SK-N-DZ (cell line): ENCODE measurements at places on chromosomes 12 and 14.

GRCh38 chr12:64010069-64010686, 165.7 kb downstream of the SRGAP1 start:
- DNase-seq = no peak

DNA sequence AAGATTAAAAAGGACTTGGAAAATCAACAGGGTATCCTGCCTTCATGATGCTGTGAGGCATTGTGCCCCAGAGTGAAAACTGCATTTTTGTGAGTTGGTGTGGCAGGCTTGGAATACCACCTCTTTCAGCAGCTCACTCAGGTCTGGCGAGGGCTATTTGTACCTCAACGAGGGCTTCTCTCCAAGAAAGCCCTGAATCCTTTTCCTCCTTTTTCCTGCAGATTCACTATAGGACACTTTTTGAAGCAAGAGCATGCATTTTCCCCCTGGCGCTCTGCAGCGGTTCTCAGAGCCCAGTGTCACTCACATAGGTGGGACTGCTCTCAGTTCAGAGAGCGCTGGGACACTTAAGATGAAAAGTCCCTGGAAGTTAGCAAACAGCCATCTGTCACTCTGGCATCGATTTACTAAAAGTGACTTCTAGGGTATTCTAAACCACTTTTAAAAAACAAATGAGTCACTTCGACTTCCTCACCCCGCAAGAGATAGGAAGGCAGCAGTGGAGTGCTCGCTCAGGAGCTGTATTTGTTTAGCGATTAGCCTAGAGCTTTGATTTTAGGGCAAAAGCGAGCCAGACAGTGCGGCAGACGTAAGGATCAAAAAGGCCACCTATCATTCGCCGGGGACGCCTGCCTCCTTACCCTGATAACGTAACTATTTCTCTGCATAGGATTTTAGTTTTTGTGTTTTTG, 782 bp upstream of the LGR5 start:
- peak; percentile 20 for DNase-seq

DNA sequence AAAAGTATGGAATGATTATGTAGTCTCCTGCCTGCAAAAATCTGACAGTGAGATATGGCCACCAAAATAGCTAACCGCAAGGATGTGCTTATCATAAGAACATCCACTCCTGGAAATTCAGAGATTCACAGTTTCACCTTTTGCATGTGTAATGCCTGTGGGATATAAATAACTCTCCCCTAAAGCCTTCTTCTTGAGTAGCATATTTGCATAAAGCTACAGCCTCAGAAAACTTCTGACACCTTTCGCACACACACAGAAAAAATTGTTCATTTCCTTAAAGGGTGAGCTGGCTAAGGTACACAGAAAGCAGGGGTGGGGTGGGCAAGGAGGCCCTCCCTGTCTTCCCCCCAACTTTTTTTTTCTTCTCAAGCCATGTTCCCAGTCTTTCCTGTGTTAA, 3.1 kb upstream of the IGF1 start:
- no peak for DNase-seq

DNA sequence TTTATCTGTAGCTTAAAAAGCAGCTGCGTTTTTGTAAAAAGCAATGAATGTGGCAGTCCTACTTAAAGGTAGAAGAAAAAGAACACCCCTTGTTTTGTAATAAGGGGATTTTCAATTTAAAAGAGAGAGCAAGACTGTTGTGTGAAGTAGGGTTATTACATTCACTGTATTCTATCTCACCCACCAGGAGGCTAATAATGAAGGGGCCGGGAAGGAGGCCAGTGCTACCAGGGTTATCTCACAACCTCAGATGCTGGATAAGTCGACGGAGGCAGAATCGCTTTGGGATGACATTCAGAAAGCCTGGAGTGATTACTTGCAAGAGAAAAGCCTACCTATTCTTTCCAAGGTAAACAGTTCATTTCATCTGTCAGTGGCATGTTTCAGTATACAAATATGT, 97.7 kb downstream of the RMST start:
- peak; percentile 25 for DNase-seq

GRCh38 chr12:26809611-26810285, 23.2 kb downstream of the ITPR2 start:
- DNase-seq = peak; percentile 42

- peak; percentile 39 for DNase-seq
Observed at GRCh38 chr12:26721800-26722199, 111.2 kb downstream of the ITPR2 start.

GRCh38 chr12:100987552-100988521, 193.3 kb downstream of the ANO4 start:
- peak; percentile 2 for DNase-seq

DNA sequence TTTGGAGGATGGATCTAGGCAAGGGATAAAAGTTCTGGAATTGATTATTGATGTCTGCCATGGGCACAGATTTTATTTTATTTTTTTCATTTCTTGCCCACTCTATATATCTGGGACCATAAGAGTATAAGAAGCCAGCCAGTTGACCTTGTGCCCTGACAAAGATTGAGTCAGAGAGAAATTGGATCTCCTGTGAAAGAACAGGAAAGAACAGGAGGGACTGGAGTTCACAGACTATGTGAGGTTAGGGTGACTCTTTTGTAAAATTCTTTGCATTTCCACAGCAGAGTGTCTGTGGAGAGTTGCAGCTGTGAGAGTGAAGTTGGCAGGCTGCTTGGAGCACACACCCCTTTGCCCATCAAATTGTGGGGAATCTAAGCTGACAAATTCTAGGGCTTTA, 358.4 kb upstream of the TBX3 start:
- DNase-seq = no peak

GRCh38 chr12:2076728-2077127, 23.9 kb downstream of the CACNA1C start:
- DNase-seq = no peak

DNA sequence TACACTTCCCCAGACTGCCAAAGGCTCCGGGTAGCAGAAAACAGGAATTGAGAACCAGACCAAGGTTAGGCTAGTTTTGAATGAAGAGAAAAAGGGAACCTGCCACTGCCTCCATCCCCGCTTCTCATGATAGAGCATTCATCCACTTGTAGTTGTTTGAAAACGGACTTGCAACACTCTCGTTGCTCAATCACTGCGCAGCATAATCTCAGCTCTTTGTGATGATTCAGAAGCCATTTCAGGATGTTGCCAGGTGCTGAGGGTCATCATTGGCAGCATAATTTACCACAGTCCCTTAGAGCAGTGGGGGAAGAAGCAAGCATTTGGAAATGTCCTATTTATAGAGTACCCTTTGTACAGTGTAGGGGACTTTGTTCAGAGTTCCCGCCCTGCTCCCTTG, 25.6 kb downstream of the KCNK13 start:
- no peak for DNase-seq

- DNase-seq = peak; percentile 52
Observed at GRCh38 chr12:20212658-20213555, 155.4 kb upstream of the PDE3A start.

DNA sequence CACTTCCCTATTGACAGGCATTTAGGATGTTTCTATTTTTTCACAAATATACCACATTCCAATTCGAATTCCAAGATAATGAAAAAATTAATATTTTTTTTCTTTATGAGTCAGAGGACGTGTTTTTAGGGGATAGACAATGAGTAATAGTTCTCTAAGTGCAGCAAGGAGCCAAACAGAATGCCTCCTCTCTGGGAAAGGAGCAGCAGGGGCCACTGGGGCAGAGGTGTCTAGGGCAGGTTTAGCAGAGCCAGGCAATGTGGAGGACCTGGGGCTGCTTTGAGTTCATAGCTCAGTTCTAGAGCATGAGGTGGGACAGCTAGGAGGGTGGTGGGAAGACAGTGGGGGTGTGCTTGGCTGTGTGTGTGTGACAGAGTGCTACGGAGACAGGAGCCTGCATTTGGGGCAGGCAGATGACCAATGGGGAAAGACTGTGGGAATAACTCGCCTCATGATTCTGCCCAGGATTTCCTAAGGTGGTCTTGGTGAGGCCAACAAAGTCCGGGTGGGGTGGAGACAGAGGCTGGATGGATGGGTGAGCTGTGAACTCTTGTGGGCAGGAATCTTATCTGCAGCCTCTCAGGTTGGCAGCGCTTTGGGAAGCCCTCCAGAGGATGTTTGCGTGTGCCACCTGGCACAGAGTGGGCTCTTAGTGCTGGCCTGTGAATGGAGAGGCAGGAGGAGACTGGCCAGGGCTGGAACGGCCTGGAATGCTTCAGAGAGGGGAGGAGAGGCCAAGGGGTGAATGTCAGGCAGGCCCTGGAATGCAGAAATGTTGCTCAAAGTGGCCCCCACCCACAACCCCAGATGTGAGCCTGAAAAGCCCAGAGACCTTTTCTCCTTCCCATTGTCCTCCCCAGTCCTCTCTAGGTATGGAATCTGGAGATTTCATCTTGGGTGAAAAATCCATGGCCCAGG, 2.4 kb upstream of the KRT7 start:
- no peak for DNase-seq

GRCh38 chr14:69693801-69694729, 72.9 kb upstream of the SRSF5 start:
- DNase-seq = no peak

- no peak for DNase-seq
Observed at GRCh38 chr14:76778546-76779215, 17.4 kb downstream of the VASH1 start.

GRCh38 chr12:65800937-65801336, 23.3 kb upstream of the HMGA2 start:
- no peak for DNase-seq

DNA sequence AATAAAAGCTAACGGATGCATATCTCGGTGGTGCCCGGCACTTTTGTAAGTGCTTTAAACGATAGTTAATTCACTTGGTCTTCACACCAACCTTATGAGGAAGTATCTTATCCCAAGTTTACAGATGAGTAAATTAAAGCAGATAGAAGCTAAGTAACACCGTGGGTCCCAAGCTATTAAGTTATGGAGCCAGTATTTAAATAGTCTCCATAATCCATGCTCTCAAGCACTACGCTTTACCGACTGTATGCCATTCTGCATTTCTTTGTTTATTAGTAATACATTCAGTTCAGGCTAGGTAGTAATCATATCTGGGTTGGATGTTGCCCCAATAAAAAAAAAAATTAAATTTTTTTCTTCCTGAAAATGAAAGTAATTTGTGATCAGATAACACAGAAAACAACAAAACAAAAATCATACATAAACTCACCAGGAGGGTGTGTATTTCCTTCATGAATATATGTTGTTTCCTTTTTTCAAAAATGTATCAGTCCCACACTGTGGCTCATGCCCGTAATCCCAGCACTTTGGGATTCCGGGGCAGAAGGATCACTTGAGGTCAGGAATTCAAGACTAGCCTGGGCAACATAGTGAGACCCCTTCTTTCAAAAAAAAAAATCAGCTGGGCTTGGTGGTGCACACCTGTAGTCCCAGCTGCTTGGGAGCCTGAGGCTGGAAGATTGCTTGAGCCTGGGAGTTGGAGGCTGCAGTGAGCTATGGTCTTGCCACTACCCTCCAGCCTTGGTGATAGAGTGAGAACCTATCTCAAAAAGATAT, 1.4 kb upstream of the M6PR start:
- no peak for DNase-seq

- no peak for DNase-seq
Observed at GRCh38 chr14:54169254-54169924, 212.8 kb upstream of the BMP4 start.

- no peak for DNase-seq
Observed at GRCh38 chr12:82645414-82645813, 41.3 kb upstream of the TMTC2 start.

DNA sequence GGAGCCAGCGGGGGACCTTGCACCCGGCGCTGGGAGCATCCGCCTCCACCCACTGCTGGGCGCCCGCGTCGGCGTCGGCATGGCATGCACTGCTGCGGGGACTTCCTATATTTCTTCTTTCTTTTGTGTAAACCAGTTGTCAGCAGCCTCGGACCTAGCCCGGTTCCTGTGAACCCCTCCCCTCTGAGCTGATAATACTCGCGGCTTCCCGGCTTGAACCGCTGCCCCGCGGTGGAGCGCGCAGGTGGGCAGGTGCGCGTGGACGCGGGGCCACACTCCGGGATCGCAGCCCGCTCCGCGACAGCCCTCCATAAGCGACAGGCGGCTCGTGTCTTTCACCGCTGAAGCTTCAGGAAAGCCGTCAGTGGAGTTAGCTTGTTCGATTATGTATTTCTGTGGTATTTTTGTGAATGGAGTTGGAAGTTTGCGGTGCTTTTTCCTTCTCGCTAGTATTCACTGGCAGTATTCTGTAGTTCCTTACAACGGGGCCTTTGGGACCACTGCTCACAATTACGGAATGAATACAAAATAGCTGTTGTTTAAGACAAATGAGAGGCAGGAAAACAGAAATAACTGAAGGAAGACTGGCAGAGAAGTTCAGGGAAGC, 870 bp downstream of the BMAL2 start:
- DNase-seq = peak; percentile 18

- DNase-seq = no peak
Observed at GRCh38 chr14:25843481-25844470, 754.1 kb downstream of the NOVA1 start.

- DNase-seq = no peak
Observed at GRCh38 chr12:117744418-117744817, 224.4 kb downstream of the KSR2 start.

DNA sequence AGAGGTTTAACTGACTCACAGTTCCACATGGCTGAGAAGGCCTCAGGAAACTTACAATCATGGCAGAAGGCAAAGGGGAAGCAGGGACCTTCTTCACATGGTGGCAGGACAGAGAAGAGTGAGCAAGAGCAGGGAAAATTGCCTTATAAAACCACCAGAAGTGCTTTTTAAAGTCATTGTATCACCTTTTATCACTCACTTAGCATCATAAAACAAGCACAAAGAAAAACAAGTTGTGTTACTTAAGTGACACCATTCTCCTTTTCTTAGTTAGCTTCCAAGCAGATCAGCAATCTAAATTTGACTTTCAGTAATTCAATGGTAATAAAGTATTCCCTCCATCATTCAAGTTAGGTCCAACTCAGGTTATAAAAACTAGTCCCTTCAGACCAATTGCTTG, 28.5 kb downstream of the OSBPL8 start:
- no peak for DNase-seq

DNA sequence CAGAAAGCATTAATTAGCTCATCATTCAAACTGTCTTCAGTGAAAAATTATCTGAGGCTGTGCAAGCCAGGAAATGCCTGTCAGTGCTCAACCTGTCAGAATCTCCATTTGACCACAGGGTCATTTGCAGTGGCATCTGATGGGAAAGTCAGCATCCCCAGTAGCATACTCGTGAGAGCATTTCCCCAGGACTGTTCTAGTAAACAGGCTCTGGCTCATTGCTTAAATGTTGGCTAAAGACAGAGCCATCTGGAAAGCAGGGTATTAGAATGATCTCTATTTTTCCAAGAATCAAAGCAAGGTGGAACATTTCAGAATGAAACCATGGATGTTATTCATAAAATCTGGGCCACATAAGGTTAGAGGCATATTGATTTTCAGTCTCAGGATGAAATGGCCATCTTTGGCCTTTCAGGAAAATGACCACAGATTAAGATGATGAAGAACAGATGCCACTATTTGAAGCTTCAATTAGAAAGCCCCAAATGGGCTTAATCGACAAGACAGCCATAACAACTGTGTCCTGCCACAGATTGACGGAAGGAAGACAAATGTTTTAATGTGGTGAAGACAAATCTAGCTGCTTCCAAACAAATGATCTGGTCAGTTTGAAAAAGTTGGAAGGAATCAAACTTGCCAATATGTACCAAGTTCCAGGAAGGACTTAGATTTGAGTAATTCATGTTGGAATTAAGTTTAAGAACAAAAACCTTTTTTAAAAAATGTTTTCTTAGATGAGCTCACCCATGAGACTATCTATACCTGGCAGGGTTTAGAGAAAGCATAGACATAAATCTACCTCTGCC, 94.0 kb upstream of the FAR2 start:
- peak; percentile 95 for DNase-seq
